Lung microvascular endothelial cell (primary cell): ENCODE measurements at places on chromosomes 2 and 18. TPM values are rescaled to one million over a fixed set of nuclear protein-coding genes. Genes with fewer than 3 reads are reported as not detected.

DNA sequence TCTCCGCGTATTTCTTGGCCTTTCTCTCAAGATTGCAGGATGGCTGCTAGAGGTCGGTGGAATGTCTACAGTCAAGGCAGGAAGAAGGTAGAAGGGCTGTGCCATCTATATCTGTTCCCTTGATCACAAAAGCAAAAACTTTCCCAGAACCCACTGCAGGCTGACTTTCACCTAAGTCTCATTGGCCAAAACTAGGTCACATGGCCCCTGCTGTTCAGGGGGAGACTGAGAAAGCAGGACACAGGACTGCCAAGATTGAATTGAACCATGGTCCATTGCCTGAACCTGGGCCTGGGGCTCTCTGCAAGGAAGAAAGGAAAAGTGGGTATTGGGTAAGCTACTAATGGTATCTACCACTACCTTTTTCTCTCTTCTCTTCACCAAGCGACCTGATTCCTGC is 9.7 kb upstream of the GRP start:
- DNase-seq = no peak

DNA sequence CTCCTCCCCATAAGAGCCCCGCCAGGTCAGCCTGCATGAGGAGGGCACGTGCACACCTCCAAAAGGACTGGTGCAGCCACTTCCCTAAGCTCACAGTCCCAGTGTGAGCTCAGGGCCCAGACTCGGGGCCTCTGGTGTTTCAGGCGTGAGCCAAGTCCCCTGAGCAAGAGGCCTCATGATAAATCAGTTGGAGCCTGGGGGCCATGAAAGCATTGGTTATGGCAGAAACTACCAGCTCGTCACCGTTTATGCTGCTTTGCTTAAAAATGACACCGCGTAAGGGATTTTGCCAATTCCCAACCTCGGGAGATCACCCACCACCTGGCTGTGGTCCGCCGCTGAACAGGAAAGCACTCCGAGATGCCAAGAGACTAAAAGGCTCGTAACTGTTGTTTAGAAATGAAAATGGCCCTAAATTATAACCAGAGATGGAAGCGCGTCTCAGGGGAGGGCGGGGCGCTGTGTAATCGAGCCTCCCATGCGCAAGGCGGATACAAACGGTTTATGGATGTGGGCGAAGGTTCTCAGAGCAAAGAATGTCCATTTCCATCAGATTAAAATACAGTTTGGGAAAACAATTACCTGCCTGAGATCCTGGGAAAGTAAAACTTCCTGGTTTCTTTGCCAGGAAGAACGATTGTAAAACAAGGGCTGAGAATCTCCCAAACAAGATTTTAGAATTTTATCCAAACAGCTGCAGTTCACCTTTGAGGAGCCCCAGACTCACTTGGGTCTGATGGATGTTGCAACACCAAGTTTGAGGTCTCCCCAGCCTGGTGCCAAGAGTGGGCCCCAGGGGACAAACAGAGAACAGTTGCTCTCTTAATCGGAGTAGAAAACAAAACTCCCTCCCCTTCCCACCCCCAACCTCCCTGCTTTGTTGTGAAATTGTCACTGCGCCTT is 141.4 kb downstream of the BCL2 start:
- no peak for DNase-seq

DNA sequence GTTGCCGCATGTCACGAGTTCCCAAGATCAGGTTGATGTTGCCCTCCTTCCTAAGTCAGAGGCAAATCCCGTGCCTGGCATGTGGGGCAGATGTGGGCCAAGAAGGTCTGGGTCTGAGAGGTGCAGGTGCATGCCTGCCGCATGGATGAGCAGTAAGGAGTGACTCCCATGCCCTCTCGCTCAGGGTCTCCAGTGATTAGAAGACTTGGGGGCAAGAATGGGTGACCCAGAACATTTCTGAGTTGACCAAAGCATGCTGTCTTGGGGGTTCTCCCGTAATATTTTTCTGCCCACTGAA is 120.6 kb upstream of the HDAC4 start:
- DNase-seq = no peak

DNA sequence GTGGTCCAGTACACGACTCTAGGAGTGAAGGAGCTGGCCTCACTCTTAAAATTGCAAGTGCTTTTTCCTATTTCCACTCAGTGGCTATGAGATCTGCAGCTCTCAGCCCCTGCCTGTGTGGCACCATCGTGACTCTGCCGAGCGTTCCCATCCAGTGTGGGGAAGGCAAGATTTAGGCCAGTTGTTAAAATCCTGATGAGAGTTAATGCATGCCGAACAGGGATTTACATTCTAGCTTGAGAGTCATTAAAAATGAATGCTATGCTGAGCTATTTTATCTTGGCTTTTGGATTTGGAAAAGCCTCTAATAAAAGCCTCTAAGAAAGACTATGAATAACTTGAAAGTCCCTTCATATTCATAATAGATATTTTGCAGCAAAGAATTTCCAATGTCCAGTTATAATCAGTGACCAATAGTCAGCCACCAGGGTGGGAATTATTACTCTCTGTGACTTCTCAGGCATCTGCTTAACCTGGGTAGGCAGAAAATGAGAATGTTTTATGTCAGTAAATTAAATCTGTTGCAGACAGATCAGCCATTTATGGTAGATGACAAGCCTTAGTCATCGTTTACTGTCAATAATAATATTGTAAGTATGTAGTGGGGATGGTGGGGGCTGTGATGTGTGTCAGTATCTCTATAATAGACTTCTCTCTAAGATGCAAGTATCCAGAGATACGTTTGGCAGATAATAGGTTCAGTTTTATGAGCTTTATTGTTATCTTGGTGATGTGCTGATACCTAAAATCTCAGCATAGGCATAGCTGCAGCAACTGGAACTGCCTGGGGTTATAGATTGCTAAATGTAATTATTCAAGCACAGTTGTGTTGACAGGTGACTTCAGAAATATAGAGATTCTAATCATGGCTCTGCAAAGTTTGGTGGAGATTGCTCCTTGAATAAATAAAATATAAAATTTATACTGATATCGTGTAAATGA is 207.8 kb downstream of the SOCS6 start:
- DNase-seq = no peak

- DNase-seq = no peak
Measured at GRCh38 chr2:101991721-101992145, at the start of gene IL1R2. Gene IL1R2 (plus strand): TSS chr2:101991960. CDS start chr2:102008576, 16,616 bp downstream.

DNA sequence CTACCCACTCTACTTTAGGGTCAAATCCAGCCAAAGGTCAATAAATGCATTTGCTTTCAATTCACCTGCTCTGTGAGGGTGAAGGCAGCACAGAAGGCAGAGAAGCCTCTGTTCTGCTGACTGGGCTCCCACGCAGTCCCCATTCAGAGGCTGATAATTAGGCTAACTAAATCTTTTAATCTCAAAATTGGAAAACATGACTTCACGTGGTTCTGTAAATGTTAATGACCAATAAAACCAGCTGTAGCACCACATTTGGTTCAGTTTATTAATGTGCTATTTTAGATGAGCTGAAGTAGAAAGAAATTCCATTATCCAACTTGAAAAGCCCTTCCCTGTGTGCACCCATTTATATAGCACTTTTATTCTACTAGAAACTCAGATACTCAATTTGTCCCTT is 310.6 kb downstream of the C1D start:
- DNase-seq = no peak

GRCh38 chr2:136101042-136101441 is 16.9 kb downstream of the CXCR4 start:
- DNase-seq = no peak

DNA sequence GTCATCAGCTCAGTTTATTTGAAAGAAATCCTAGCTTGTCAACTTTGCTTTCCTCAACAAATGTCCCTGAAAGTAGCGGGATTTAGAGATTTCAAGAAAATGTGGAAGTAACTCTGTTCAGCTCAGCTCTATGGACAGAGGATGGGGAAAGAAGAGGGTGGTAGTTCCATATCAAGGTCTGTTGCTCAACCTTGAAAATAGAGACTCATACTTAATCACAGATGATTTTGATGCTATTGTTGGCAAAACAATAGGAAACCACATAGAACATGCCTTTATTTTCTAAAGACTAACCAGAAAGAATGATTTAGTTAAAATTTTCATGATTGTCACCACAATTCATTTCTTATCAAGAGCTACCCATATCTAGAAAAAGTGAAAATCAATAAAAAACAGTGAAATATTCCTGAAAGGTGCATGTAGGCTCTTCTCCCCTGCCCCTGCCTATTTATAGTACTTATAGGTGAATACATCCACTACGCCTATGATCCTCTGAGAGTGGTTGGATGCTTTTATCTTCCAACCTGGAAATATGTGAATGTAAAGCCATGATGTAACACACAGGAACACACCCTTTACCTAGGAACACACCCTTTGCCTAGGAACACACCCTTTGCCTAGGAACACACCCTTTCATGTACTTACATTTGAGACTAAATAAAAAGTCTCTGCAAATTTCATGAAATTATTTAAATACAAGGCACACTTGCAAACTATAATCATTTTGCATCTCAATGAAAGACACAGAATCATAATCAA is 65.8 kb downstream of the ETAA1 start:
- DNase-seq = no peak

- no peak for DNase-seq
Measured at GRCh38 chr18:55403421-55403949, 184.5 kb downstream of the TCF4 start.

GRCh38 chr2:156157670-156158069 is 174.9 kb downstream of the NR4A2 start:
- no peak for DNase-seq

- peak; percentile 89 for DNase-seq
Measured at GRCh38 chr2:204453730-204454167, 91.5 kb upstream of the PARD3B start.

The RASGRP3 gene
- total RNA-seq = 138 and 180 TPM in 2 replicates

The ERLEC1 gene
- 45.5 and 70.6 TPM in 2 replicates for total RNA-seq

The TRIM43B gene
- not detected in 2 replicates for total RNA-seq
